BE2C (cell line): ENCODE measurements at places on chromosomes 6 and 20.

GRCh38 chr6:100130630-100131029 lies 136.6 kb upstream of the MCHR2 start:
- no peak for DNase-seq

GRCh38 chr6:32439602-32440214 lies at the start of gene HLA-DRA:
Gene HLA-DRA (plus strand): TSS chr6:32439887. CDS start chr6:32439951, 64 bp downstream.
- no peak for DNase-seq

DNA sequence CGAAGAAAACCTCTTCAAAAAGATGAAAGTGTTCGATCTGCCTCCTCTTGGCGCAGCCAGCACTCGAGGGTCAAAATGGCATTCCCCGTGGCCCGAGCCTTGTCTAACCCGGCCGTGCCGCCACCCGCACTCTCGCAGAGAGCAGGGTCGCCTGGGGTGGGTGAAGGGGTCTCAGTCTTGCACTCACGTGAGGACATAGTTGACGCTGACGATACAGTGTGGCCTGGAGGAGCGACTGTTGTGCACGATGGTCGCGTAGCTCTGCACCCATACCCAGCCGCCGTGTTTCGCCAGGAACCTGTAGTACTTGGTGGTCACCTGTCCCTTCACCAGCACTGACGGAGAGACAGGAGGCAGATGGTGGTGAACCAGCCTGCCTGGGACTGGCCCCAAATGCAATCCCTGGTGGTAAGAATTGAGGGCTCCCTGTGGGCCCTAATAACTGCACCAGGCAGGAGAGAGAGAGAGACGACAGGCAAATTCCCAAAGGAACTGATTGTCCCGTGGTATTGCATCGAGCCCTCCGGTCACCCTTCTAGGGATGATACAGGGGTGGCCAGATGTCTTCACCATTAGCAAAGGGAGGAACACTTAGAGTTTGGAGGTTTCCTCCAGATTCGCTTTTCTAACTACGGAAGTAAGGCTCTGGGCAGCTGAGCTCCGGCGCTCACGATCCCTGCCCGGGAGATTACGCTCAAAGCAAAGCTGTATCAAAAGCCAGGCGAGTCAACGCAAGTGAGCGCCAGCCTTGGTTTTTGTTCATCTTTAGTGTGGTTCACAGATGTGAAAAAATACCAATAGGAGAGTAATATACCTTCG lies 17.4 kb downstream of the SIM1 start:
- DNase-seq: no peak

- DNase-seq: no peak
Observed at GRCh38 chr20:24389686-24390085, 79.7 kb upstream of the SYNDIG1 start.

GRCh38 chr6:18395856-18396197 lies 8.7 kb downstream of the RNF144B start:
- DNase-seq: no peak

DNA sequence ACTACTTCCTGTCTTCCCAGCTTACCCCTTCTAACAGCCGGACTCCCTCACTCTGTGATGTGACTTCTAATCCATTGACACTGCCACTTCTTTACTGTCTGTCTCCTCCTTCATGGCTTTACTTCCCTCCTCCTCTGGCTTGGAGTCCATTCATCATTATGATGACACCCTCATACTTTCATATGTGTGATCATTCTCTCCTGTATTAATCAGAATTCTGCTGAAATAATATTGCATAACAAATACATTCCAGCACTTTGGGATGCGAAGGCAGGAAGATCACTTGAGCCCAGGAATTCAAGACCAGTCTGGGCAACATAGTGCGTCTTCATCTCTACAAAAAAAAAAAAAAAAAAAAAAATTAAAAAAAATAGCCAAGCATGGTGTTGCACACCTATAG lies 147.9 kb upstream of the BTBD3 start:
- no peak for DNase-seq

GRCh38 chr6:106525882-106526275 lies 103.4 kb downstream of the RTN4IP1 start:
- DNase-seq: no peak

- no peak for DNase-seq
Observed at GRCh38 chr20:45765980-45766379, 25.7 kb downstream of the WFDC3 start.

DNA sequence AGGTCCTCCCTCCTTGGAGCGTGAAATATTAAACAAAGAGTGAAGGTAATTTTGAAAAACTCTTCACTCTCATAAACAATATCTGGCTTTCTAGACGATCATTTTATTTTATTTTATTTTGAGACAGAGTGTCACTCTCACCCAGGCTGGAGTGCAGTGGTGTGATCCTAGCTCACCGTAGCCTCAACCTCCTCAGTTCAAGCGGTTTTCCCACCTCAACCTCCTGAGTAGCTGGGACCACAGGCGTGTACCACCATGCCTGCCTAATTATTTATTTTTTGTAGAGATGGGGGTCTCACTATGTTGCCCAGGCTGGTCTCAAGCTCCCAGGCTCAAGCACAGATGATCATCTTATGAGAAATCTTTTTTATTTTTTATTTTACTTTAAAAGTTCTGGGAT lies 16.4 kb downstream of the ZNF831 start:
- no peak for DNase-seq

DNA sequence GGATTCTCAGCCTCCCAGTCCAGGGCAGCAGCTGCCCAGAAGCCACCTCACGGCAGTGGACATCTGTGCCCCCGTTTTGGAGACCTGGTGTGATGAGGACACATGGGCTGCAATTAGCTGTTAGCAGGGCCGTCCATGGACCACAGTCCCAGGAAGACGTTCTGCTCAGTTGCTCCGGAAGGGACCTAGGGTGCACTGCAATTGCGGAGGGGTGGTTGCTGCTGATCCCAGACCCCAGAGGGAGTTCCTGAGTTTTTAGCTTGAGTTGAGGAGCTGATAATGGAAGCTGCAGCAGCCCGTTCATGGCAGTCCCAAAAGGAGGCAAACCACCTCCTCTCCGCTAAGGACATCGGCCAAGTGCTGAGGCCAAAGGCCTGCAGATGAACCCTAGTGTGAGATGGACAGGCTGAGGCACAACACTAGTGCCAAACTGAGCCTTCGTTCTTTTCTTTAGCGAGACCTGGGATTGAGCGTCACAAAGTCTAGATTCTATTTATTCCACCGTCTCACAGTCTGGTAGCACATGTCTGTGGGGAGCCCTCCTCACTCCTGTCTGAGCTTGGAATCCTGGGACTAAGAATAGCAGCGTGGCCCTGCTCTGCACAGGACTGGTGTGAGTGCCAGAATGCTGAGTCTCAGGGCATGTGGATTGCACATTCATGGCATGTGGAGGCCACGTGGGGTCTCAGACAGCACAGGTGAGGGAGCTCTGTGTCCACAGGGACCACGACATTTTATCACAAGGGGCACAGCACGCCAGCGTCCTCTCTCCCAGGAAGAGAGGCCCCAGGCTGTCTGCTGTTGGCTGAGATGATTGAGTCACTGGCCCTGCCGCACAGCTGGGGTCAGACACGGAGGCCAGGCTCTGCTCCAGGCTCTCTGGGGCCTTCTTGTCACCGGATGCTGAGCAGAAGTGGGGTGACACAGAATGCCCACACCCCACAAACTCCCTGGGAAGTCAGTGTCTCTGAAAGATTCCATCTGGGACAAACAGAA lies 113.4 kb downstream of the PSMB1 start:
- no peak for DNase-seq

DNA sequence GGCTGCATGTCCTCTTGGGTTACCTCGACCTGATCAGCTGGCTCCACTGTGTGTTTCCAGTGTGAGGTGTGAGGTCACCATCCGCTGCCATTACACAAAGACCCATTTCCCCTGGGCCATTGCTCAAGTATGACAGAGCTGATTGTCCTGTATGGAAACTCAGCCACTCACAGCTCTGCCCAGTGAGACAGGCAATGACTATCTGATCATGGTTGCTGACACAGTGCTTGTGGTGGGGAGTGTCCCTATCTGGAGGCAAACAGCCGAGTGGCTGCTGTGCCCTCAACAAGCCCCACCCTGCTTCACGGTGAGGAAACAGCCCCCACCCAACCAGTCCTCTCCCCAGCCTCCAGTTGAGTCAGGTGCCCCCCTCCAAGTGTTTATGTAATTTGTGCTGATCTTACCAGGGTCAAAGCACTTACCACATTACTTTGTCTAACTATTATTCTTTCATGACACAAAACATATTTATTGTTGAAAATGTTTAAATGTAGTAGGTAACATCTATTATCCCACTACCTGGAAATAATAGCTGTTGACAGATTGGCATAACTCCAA lies 11.7 kb upstream of the MAPK13 start:
- no peak for DNase-seq

DNA sequence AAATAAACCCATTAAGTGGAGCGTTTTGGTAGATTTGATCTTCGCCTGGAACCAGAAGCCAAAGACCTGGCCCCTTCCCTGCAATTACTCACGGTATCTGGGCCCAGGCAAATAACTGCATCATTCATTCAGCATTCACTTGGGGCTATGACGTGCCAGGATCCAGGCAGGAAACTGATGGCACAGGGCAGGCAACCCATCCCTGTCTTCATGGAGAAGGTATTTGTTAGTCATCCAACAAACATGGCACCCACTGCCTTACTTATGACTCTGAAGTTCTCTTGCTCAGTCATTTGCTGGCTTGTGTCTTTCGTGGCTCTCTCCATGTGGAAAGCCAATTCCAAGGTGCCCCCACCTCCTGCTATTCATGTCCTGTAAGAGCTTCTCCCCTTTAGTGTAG lies 232.4 kb downstream of the BMP7 start:
- no peak for DNase-seq

DNA sequence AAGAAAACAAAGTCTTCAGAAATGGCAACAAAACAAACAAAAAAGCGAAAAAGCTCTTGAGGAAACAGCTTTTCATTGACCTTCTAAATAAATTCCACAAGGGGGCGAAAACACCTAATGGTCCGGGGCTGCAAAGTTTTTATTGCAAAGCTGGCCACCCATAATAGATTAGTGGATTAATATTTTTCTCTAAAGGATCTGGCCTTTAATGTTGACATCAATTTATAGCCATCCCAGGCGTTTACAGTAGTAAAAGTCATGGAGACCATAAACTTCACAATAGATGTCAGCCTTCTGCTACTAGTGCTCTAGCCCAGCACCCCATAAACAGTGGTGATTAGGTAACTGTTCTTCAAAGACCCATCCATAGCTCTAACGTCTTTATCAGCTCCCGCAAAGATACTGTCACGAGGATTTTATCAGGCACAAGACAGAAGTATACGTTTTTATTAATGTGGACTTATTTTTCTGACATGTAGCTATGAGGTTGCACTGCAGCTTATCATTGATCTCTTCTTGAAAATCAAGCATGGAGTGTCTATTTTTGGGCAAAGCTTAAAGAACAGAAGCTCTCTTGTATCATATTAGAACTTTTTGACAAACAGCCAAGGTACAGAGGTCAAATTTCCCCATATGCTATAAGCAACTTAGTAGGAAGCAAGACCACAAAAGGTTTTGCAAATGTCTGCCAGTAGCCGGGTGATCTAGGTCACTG lies 4.7 kb downstream of the CITED2 start:
- DNase-seq: no peak

- DNase-seq: no peak
Observed at GRCh38 chr20:11791835-11792567, 125.7 kb upstream of the BTBD3 start.

DNA sequence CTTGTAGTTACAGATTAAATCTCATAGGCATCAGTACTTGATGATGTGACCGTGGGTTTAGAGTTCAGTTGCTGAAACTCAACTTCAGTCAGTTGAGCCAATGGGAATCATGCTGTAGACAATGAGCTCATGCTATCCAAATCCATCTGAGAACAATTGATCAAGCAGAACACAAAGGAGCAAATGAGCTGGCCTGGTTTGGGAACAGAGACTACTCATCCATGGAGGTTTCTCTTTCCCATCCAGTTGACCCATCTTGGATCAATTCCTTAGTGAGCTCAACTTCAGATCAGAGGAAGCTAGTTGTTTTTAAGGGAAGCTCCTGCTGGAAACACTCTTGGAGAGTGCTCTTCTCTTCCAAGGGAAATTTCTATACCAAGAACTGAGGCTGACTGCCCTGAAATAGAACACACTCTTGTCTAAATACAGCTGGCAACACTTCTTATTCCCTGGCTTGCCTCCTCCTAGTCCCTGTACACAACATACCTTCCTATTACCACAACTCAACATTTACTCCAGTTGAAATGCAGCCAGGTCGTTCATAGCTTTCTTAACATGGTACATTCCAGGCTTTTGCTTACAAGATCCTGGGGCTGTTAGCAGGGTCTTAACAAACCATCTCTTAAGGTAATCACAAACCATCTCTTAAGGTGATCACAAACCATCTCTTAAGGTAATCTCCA lies 203.9 kb upstream of the PRDM1 start:
- no peak for DNase-seq

GRCh38 chr6:146111881-146112450 lies 83.1 kb downstream of the GRM1 start:
- DNase-seq: no peak

GRCh38 chr6:99790679-99791078 lies 184.0 kb downstream of the PRDM13 start:
- DNase-seq: no peak

DNA sequence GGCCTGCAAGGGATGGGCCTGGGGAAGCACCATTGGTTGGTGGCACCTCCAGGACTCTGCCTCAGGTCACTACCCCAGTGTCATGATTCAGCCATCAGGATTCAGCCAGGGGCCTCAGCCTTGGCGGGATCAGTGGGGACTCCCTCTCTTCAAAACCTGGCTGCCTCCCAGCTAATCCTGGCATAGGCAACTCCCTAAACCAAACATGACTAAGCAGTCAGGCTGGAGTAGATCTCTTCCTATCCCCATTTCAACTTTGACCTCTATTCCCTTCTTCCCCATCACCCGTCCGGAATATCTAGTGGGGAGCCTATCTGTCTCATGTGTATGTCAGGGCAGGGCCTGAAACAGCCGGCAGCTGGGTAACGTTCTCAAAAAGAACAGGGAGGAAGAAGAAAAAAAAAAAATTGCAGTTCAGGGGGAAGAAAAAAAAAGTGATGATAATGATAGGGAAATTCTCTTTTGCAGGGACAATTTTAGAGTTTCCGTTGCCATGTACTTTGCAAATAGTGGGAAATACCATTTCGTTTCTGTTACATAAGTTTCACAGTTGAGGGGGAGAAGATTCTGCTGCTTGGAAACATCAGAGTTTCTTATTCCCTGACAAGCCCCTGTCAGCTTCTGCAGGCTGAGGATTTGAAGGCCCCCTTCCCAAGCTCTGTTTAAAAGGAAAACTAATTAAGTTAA lies 4.1 kb upstream of the PREX1 start:
- DNase-seq: no peak

DNA sequence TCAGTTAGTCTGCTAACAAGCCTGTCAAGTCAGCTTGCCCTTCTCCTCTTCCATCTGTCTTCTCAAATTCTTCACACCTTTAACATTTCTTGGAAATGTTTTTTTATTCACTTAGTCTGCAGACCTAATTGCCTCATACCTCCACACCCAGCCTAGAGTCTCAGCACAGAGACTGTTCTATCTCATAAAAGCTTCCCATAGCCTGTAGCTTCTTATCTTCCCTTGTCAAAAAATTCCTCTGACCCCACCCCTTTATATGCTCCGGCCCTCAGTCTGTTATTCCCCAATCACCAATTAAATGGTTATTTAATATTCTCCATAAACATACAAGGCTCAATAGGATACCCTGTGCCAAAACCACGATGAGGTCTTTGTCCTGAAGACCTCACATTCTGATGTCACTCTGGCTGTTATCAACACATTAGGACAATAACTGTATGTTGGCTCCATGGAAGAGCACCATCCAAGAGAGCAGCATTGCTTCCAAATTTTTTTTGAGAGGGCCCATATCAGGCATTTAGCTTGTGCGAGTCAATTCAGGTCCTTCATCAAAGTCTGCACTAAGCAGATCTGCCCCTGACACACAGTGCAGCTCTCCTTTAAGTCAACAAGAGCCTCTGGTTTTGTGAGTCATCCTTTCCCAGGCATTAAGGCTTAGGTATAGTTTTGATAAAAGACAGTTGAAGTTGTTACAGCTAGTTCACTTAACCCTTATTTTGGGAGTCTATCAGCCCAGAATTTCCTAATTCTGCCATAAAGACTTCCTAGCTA lies 83.2 kb upstream of the TBX18 start:
- no peak for DNase-seq
